ENCODE measurements at places on chromosomes 16 and 17. TPM values are rescaled to one million over a fixed set of nuclear protein-coding genes. Genes with fewer than 3 reads are reported as not detected.

DNA sequence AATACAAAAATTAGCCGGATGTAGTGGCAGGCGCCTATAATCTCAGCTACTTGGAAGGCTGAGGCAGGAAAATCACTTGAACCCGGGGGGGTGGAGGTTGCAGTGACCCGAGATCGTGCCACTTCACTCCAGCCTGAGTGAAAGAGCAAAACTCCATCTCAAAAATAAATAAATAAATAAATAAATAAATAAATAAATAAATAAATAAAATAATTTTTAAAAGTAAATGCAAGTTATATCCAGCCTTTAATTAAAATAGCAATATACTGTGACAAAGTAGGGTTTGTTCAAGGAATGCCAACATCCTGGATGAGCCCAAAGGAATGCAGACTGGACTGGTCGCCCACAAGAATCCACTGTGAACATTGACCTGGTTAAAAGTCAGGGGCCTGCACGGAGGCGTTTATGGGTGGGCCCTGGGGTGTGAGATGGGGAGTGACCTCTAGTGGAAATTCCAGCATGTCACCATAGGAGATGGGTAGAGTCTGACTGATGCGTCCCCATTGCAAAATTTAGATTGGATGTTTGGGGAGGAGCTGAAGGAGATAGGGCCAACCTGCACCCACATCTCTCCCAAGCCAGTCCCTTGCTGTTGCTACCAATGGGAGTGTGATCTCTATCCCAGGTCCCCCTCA is 9.7 kb upstream of the PIK3R5 start:
- DNase-seq, result no peak

DNA sequence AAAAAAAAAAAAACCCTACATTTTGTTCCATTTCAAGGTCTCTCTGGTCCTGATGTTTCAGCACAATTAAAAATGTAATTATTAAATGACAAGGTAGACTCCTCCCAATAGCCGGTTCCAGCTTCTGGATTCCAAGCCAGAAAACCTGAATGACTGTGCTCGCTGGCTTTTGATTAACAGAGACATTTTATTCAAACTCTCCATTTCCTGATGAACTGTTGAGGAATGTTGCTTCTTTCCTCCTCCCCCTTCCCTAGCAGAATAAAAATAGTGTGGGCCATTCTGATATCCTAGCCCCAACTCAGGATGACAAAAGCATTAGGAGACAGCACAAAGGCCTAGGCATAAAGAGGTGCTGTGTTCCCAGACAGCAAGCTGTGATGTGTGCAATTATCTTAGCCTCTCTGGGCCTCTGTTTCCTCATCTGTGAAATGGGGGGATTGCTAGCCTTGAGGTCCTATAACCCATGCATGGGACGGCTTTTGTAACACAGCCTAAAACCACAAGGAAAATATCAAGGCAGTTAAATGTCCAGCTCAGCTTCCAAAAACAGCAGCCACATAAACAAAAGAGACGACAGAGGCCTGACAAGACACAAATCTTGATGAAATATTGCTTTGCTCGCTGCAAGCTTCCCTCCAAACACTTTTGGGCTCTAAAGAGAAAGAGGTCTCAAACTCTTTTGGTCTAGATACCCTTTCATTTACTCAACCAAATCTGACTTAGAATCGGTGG is 127.2 kb upstream of the RCVRN start:
- DNase-seq, result no peak

DNA sequence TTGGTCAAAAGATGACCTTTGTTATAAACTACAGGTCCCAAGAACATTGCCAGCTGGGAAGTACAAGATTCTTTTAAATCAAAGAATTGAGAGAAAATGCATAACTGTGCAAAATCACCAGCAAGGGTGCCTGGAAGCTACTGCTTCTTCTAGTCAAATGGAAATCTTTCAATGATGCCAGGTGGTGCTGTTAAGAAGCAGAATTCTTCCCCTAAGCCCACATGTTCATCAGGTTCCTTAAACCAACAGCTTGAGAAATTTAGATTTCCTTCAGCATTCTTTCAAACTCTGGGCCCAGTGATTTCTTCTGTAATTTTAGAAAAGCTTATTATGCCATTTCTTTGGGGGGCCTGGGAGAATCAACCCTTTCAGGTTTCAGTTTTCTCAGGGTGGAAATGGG is 207.8 kb upstream of the WSCD1 start:
- no peak for DNase-seq

DNA sequence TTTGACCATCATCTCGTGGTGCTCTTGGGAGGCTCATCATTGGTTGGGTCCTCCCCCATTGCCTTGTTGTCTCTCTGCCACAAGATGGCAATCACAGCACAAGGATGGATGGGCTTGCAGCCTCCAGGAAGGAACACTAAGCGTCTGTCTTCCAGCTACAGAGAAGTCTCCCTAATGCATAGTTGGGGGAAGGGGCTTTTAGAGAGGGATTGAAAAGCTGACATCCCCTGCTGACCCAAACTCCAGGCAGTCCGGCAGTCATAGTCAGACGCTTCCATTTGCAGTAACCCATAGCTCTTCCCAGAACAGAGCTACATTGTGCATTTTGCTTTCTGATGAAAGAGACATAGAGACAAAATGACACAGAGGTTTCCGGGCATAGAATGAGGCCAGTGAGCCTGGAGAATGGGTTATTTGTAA is 111.4 kb downstream of the UTP18 start:
- DNase-seq, result peak; percentile 41

DNA sequence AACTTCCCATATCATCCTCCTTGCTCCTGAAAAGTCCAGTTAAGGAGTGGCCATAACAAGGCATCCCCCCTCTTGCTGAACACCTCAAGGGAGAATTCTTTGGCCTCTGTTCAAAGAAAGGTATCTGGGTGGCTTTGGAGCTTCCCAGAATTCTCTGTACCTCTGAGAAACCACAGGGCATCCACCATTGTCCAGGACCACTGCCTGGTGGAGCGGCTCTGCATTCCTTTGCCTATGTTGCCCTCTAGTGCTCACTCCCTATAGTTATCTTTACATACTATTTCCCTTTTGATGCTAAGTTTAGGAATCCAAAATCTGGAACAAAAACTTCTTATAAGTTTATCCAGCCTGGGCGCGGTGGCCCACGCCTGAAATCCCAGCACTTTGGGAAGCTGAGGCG is 30.3 kb downstream of the CHD9NB start:
- peak; percentile 7 for DNase-seq

GRCh38 chr16:67723151-67723910 is 4.2 kb upstream of the GFOD2 start:
- DNase-seq, result no peak

- no peak for DNase-seq
Observed at GRCh38 chr16:58021661-58022551, 3.6 kb upstream of the MMP15 start.

The GIT1 gene
- total RNA-seq, result 107 TPM

The CD300E gene
- not detected for total RNA-seq

The KRTAP4-5 gene
- not detected for total RNA-seq

The ABCA9 gene
- total RNA-seq, result 0.22 TPM
